ENCODE measurements at places on chromosomes 7 and 10.

DNA sequence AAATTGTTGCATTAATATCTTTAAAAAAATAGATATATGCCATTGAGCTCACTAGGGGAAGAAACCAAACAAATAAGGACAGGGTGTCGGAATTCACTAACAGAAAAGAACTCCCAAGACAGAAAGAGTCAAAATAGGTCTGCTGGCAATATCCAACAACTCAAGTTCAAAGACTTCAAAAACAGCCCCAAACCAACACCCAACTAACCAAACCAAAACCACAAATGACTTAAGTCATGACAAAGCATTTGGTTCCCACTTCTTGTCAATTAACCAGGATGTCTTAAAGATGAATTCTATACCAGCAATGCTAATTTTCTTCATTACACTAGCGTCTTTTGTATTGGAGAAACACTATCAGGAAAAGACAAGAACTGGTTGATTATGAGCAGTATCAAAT, 249.0 kb upstream of the PLXNA4 start:
- DNase-seq = no peak

DNA sequence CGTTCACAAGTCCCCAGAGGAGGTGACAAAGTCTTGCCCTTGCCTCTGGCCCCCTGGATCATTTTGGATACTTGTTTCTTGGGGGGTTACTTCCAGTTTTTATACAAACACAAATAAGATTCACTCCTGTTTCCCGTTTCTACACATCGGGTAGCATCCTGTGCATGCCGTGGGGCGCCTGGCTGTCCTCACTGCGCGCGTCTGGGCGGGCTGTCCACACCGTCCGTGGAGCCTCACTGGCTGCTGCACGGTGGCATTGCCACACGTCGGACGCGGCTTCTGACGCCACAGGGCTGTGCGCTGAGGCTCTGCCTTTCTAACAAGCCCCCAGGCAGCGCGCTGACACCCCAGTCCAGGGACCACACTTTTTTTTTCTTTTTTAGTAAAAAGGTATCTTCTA, 18.4 kb downstream of the BNIP3 start:
- DNase-seq = no peak

GRCh38 chr10:102436312-102436711, 3.9 kb upstream of the CUEDC2 start:
- no peak for DNase-seq

GRCh38 chr7:7017707-7018280, 164.6 kb upstream of the C1GALT1 start:
- no peak for DNase-seq

DNA sequence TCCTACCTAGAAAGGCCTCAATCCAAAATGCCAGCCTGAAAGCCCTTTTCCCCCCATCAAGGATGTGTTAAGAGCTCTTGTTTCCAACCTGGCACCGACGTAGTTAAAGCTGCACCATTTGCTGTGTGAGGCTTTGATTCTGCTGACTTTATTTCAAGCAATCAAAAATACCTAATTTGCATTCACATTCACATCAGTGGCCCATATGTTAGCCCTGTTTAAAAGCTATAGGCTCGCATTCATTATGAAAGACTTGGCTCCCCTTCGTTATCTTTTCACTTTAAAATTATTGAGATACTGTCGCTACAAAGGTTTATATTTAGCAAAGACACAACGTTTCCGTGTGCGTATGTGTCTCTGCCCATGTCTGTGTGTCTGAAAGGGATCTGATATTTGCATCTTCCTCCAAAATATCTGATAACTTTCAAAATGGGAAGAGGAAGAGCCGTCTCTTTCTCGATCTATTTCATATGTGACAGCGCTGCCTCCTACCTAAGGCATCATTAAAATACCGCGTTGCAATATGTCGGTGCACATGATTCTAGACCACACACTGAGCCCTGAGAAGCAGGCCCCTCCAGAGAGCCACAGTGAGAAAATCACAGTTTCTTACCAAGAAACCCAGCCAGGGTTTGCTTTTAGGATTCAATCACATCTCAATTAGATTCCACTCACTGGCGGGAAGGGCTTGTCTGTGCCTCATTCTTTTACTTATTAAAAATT, 57.1 kb upstream of the ITPRID1 start:
- DNase-seq = no peak

DNA sequence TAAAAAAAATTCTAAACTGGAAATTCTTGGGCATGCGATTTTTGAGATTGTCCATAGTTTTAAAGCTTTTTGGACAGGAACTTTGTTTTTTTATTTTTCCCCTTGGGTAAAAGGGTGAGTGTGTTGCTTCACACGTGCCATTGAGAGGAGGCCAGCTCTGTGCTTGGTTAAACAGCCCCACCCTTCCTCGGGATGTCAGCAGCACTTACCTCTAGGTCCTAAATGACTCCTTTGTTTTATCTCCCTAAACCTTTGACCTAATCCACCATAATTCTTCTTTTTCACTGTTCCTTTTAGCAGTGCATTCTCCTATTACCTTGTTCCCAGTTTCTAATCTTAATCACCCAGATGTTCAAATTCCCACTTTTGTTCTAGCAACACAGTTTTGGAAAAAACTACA, 83.5 kb downstream of the SEMA3D start:
- no peak for DNase-seq

DNA sequence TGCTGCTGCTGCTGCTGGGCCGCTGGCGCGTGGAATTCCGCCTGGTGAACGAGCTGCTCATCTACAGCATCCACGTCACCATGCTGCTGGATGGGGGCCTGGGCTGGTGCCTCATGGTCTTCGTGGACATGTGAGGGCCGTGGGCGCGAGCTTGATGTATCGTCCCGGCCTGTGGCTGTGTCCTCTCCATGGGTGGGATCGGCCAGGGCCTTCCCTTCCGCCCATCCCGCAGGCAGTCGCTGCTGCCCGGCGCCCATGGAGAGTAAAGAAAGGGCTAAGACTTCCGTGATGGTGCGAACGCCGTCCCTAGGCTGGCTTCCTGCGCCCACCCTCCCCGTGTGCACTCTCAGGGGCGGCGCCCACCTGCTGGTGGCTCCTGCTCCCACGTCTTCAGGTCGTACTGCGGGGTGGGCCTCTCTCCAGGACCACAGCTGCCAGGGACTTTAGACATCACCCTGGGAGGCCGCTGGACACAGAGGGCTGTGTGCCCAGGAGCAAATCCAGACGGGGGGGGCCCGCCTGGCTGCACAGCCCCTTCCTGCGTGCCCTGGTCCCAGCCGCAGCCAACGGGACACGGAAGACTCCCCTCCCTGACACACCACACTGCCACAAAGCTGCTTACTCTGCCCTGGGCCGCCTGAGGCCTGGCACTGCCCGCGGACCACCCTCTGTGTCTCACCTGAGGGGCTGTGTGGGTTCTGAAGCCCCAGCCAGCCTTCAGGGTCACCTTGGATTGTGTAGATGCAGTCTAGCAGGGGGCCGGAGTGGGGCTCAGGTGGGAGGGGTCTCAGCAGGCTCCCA, 167.5 kb downstream of the SEPTIN7 start:
- no peak for DNase-seq

- peak; percentile 36 for DNase-seq
Measured at GRCh38 chr7:23347682-23348180, 48.6 kb downstream of the MALSU1 start.

- no peak for DNase-seq
Measured at GRCh38 chr7:55185941-55186609, 167.3 kb downstream of the EGFR start.

DNA sequence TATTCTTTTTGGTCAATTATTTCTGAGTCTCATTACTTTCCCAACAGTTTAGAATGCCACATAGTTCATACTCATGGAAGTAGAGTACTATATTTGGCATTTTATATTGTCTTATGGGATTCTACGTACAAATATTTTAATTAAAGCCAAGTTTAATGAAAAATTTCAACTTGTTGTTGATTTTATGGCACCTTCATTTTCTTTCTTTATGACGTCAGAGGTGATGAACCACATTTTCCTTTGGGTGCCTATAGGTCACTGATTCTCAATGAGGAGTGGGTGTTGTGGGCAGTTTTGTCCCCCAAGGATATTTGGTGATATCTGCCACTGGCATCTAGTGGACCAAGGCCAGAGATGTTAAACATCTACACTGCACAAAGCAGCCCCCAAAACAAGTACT, 1071.3 kb downstream of the NXPH1 start:
- no peak for DNase-seq

DNA sequence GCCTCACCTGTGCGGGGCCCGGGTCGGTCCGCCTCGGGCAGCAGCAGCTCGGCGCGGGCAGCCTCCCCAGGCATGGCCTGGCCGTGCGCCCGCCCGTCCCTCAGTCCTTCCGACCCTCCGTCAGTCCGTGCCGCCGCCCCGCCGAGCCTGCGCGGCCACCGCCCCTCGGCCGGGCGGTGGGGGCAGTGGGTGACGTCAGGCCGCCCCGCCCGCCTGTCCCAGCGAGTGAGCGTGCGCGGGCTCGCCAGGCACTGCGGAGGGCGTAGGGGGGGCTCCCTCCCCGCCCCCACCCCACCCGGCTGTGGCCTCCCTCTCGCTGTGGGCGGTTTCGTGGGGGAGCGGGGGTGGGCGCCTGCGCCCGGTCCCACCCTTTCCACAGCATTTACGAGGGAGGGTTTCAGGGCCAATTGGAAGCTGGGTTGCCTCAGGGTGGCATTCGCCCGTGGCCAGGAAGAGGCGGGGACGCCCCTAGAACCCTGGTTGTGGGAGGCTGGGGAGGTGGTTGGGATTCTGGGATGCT, at the start of gene NACAD:
Gene NACAD (minus strand): TSS at position 149 of the 520 bp plus-strand sequence. CDS start 75 bp downstream, at position 74.
- peak; percentile 43 for DNase-seq

DNA sequence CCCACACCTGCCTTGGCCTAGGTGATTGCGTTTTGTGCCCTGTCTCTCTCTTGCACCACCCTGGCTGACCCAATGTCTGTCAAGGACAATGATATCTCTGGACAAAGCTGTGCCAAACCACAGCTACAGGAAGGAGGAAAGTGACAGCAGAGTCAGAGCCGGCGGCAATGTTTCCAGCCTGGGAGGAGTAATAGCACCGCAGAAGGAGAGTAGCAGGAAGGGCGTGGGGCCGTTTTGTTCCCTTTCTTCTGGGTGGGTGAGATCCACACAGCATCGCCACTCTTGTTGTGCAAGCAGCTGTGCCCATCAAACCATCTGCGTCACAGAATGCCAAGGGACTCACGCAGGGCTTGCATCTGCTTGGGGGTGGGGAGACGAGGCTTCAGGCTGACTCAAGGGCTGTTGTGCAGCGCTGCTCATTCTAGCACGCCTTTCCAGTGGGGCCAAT, 341.6 kb upstream of the AUTS2 start:
- DNase-seq = no peak

DNA sequence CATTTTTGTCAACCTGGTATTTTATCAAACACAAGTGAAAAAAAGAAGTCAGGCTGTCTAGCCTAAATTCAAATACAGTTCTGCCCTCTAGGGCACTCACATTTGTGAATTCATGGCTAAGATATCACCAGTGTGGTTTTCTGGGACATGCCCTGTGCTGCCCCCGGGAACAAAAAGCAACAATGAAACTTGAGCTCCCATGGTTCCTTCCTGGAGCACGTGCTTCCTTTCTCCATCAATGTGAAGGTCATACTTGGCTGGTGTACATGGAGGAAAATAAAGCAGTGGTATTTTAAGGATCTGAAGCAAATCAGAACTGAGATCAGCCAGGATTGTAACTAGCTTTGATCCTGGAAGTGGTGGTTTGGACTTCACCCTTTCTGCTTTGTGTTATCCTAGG, 128.9 kb upstream of the FRMD4A start:
- no peak for DNase-seq

DNA sequence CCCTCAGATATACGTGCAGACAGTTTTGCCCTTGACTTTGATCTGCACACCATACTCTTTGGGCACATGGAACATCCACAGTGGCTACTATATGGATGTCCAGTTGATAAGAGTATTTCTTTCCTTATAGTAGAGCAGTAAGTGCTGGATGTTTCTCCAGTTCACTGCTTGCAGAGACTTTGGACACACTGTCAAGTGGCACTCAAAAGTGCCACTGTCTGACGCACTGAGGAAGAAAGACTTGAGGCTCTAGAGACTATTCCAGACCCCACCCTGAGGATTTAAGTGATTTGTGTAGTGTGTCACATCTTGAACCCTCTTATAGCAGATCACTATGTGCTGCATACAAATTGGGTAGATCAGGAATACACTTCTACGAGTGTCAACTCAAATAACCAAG, 179.1 kb downstream of the GNAI1 start:
- no peak for DNase-seq

Measured in HAP-1 (cell line).